ENCODE measurements at places on chromosomes 6 and 20. TPM values are rescaled to one million over a fixed set of nuclear protein-coding genes. Genes with fewer than 3 reads are reported as not detected.
A peak's percentile ranks its signal among the peaks of the same experiment; 100 is the strongest.

DNA sequence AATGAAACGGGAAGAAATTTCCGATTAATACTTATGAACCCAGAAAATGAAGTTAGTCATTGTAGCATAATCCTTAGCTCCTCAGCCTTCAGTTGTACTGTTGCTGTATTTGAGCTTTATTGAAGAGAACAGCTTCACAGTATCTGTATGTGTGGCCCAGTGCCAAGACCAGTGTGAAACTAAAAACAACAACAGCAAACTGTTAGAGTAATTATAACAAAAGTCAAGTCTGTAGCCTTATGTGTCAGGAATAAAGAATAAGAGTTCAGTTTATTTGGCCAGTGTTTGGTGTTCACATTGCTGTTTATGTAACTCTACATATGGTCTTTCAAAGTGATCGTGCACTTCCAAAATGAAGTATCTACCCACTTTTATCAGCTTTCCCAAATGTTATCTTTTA lies 70.9 kb downstream of the ARID1B start:
- no peak for DNase-seq

- DNase-seq = no peak
Observed at GRCh38 chr6:52571099-52571755, 5.6 kb downstream of the TRAM2 start.

GRCh38 chr6:32868257-32868788 lies 14.3 kb downstream of the PSMB9 start:
- peak; percentile 76 for DNase-seq

DNA sequence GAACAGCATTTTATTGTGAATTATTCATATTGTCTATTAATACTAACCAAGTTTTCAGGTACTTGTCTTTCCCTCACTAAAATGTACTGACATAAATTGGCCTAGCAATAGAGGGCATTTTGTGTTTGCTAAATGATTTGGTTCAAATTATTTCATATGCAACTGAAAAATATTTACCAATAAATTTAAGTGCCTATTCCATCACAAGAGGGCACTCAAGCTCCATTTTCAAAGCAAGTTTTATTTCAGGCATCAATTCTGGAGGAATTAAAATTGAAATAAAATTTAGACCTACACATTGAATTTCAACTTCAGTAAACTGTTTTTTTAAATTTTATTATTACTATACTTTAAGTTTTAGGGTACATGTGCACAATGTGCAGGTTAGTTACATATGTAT lies 114.3 kb upstream of the SYNCRIP start:
- DNase-seq = no peak

DNA sequence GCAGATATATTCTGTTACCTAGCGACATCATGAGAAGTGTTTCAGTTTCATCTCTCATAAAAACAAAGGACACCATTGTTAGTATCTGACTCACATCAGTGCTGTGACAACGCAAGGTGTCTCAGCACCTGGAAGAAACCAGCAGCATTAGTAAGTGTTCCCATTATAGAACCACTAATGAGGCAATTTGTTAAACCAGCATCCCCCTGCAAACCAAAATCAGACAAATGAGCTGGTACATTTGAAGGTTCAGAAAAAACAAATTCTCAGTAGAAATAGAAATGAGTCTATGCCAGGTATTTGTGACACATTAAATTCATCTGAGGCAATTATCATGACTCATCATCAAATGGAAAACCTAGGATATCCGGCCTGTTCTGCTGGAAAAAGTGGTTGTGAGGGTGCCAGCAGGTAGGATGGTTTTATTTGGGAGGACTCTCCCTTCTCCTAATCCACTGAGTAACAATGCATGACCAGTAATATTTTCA lies 151.7 kb downstream of the TMEM200A start:
- DNase-seq = no peak

GRCh38 chr6:99662616-99663015 lies 56.0 kb downstream of the PRDM13 start:
- DNase-seq = no peak

GRCh38 chr6:43522547-43523261 lies 5.8 kb downstream of the POLR1C start:
- DNase-seq = no peak

GRCh38 chr20:57223648-57224489 lies 42.6 kb downstream of the BMP7 start:
- DNase-seq = no peak

GRCh38 chr20:46037036-46037435 lies 8.0 kb downstream of the SLC12A5 start:
- DNase-seq = no peak

GRCh38 chr6:131213501-131213990 lies 78.3 kb downstream of the AKAP7 start:
- no peak for DNase-seq

- no peak for DNase-seq
Observed at GRCh38 chr20:52291109-52291508, 99.5 kb upstream of the ZFP64 start.

DNA sequence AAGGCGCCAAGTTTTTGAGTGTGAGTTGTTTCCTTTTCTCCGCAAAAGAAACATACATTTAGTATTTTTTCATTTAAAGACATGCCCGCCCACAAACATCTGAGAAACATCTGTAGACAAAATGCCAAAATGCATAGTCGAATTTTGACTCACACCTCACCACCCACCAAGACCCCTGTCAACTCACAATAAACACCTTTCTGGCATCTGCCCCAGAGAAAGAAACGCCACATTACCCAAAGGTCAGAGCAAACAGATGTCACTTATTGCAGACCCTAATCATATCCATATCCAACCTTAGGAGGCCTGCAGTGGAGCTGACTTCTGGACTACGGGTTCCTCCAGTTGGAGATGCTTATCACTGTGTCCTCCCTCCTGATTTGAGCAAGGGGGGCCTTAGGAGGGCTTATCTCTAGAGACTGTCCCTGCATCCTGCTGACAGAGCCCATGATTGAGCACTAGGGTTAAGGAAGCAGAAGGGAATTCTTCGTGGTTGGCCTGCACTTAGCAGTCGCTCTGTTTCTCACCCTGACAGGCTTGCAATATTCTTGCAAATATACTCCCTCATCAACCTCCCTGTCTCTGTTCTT lies 90.5 kb upstream of the TBX18 start:
- DNase-seq = no peak

Gene FITM2
- total RNA-seq = 9.3 TPM

Gene RNGTT
- total RNA-seq = 11.4 TPM

Gene ARMH2
- 0.68 TPM for total RNA-seq

Gene COL19A1
- total RNA-seq = not detected

Gene RIMS4
- 3.5 TPM for total RNA-seq

Gene SLC17A2
- total RNA-seq = not detected

Gene GSTA3
- 2.1 TPM for total RNA-seq

Gene TMEM14A
- 14.6 TPM for total RNA-seq

Gene SNPH
- total RNA-seq = 3.8 TPM
